ENCODE measurements at places on chromosomes 1 and 21.

- no peak for DNase-seq
These were observed 1.6 kb downstream of the COLGALT2 start for GRCh38 chr1:184035719-184036516.

- DNase-seq, result no peak
These were observed 73.6 kb downstream of the TBX15 start for GRCh38 chr1:118914379-118915161.

DNA sequence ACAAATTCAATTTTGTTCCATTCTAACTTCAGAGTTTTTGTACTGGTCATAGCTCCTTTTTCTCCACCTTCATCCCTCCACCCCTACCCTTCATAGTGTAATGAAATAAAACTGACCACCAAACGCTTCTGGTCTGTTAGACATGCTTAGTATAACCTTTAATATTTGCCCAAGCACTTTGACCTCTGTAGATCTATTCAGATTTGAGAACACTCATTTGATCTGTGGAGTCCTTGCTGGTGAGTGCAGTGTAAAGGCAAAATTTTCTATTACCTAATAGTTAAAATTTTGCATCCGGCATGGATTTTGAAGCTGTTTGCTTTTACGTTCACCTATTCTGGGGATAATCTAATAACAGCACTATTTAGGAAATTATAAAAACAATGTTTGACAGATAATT is 41.2 kb downstream of the TMEM200B start:
- no peak for DNase-seq

- DNase-seq, result no peak
These were observed 892.3 kb downstream of the LTN1 start for GRCh38 chr21:28100366-28100765.

GRCh38 chr1:159838715-159839114 is 12.0 kb downstream of the SLAMF8 start:
- peak; percentile 30 for DNase-seq

GRCh38 chr1:235917267-235917811 is 50.6 kb upstream of the LYST start:
- peak; percentile 99 for DNase-seq

DNA sequence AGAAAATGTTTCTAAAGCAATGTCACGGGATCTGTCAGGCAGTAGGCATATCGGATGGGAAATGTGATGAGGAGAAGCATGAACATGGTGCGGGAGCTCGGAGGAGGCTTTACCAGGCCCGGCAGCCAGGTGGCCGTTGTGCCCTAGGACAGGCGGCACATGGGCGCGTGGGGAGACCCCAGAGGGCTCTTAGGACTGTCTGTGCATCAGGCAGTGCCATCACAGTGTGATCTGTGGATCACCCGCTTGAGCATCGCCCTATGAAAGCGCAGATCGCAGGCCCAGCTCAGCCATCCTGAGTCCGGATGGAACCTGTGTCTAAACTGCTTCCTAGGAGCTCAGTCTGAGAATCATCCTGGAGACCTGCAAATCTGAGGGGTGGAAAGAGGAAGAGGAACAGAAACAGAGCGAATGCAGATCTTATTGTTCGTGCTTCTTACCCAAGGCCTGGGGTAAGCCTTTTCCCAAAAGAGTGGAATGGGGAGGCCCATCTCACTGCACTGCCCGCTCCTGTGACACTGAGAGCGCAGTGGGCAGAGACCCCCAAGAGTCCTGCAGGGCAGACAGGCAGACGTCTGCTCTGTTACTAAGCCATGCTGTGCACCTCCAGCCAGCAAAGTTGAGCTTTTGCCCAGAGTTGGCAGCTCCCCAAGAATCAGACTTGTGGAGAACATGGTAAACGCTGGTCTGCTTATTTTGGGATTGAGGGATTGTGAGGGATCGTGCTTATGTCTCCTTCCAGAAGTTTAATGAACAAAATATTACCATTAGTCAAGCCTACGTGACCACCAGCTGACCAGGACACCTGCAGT is 251.0 kb downstream of the RHOU start:
- DNase-seq, result no peak

- DNase-seq, result peak; percentile 94
These were observed 25.3 kb downstream of the TMEM51 start for GRCh38 chr1:15178571-15179484.

DNA sequence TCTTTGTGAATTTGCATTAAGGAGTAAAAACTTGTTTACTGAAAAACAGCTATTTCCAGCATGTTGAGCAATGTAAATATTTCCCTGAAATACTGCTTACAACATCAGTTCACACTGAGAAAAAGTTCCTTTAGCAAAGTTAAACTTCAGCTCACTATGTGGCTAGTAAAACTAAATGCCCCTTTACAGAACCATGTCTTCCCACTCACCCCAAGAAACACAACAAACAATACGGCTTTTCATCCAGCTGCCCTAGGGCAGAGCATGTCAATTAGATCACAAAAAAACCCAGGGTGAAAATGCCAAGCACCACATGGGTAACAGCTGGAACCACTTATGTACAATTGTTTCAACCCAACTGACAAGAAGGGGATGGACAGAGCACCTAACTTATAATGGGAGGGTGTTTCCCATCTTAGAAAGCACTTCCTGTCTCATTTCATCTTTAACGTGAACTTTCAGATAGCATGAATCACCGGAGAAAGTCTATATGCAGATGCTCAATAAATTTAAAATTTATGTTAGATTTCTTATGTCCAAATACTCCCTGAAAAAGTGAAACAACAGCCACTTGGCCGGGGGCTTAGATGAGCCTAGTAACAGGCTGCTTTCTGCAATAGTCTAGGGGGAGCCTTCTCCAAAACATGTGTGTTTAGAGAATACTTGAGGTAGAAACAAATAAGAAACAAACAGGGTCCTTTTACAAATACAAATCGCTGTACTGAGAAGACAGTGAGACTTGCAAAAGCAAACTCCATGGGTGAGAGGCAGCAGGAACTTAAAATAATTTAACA is 6.6 kb downstream of the NID1 start:
- no peak for DNase-seq

- no peak for DNase-seq
These were observed at the start of gene RAP1GAP for GRCh38 chr1:21669258-21670058. Gene RAP1GAP (minus strand): TSS chr1:21669357. CDS start chr1:21620032, 49,325 bp downstream.

DNA sequence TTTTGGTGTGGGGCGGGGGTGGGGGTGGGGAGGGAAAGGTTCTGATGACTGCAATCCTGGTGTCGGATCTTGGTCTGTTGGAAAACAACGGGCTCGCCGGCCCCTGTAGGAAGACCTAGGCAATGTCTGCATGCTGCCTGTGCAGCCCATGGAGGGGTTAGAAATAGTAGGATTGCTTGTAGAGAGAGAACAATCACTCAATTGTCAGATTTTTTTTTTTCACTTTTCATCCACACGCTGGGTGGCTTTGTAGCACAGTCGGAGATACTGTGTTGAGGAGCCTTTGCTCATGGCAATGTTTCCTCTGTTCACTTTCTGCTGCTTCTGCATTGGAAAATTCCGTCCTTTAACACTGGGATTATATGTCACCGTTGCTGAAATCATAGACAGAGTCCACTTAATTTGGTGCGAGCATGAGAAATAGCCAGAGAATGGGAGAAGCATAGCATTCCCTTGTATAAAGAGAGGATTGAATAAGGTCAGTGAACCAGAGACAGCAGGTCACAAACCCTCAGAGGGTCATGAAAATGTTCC is 107.5 kb downstream of the MRPS6 start:
- DNase-seq, result no peak

DNA sequence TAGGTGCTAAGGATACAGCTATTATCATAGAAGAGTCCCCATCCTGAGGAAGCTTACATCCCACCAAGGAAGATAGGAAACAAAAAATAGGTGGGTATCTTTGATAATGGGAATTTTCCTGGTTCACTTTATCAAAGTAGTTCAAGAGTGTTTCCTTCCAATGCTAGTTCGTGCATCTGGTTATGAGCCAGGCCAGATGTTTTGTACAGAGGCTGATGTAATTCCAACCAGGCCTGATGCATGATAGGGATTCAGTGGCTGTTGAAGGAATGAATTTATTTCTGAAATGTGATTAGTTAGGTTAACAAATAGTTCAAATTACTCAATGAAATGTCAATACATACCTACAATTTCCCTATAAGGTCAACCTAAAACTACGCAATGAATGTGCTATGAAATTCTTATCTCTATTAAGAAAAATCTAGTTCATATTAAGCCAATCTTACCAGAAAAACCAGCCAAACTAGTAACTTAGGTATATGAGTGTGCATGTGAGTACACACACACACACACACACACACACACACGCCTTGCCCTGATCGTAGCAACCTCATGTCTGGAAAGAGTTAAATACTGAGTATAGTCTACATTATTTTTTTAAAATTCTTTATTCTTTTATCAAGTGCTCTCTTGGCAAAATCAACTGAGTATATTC is 9.5 kb upstream of the ZBTB18 start:
- DNase-seq, result no peak

DNA sequence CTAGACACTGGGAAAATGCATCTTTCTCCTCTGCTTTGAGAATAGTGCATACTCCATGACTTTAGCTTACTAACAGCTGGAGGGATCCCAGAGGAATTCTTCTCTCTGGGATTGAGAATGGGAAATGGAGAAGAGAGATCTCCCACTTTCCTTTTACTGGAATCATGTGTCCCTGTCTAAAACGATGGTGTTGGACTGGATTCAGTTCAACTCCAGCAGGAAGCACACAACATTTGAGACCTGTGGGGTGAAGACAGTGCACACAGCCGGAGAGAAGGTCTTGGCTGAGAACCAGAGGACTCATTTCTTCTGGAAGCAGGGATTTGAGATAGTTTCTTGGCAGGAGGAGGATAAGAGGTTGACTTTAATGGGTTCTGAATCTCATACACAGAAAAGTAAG is 58.7 kb downstream of the TRABD2B start:
- DNase-seq, result no peak

GRCh38 chr1:234608911-234609690 is 877 bp downstream of the IRF2BP2 start:
- DNase-seq, result peak; percentile 45

- DNase-seq, result peak; percentile 54
These were observed 13.2 kb downstream of the QSOX1 start for GRCh38 chr1:180167721-180168467.

DNA sequence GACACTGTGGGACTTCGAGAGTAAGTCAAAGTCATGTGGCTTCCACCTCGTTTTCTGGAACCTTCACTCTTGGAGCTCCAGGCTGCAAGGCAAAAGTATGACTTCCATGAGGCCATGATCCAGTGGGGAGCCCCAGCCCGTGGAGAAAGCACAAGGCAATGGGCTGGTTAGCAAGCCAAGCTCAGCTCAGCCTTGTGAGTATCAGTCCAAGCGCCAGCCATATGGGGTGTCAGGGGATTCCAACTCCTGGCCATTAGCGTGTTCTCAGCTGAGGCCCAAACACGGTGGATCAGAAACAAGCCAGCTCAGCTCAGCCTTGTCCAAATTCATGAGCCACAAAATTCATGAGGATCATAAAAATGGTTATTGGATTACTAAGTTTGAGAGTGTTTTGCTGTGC is 261.0 kb downstream of the RHOU start:
- DNase-seq, result no peak

DNA sequence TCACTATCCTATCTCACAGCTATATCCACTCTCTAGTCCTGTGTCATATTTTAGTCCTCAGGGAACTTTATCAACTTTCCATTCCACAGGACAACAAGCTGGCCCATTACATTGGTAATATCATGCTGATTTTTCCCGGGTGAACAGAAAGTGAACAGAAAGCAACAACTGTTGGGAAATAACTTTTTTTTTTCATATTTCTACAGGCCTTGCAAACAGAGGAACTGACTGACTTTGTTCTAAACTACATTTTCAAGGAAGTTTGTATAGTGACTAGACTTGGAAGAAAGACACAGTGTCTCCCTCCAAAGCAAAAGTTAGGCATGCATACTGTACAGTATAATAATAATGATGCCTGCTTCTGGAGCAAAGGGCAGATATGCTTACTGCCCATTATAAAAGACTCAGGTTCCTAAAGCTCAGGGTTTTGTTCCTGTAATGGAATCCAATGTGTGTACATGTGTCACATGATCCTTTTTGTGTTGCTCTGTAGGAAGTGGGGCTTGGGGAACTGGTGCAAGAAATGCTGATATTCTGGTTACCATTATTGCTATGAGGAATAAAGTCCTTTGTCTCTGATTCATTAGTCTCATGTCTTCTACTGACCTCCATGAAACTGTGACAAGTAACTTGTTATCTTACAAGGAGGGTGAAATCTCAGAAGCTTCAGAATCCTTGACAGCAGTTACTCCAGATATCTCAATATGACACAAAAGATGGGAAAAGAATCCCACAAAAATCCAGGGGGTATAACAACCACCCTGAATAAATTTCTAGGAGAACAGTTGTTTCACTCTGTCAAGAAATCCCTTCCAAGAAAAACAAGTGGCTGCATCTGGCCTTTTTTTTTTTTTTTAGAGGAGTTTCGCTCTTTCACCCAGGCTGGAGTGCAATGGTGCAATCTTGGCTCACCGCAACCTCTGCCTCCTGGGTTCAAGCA is 17.7 kb upstream of the NTPCR start:
- no peak for DNase-seq

GRCh38 chr1:179153217-179153616 is 71.3 kb downstream of the TOR3A start:
- no peak for DNase-seq

DNA sequence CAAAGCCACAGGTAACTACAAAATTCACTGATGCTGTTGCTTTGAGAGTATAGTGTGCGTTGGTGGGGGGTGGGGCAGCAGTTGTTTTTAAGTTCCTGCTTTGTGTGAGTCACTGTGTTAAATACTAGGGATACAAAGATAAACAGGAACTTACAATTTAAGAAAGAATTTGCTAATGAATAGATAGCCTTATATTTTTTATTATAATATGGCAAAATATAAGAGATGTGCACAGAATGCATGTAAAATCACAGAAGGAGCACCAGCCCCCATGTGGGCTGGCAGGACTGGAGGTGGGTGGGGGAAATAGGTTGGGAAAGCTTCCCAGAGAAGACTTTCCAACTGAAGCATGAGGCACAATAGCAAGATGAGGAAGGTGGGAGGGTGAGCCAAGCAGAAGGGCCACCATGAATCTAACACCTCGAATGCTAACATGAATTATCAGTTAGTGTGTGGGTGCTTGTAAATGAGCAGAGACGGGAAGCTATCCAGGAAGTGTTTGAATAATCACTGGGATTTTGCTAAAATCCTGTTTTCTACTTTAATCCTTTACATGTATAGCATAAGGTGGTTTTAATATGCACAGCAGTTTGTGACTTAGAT is 57.0 kb upstream of the RAVER2 start:
- peak; percentile 65 for DNase-seq

DNA sequence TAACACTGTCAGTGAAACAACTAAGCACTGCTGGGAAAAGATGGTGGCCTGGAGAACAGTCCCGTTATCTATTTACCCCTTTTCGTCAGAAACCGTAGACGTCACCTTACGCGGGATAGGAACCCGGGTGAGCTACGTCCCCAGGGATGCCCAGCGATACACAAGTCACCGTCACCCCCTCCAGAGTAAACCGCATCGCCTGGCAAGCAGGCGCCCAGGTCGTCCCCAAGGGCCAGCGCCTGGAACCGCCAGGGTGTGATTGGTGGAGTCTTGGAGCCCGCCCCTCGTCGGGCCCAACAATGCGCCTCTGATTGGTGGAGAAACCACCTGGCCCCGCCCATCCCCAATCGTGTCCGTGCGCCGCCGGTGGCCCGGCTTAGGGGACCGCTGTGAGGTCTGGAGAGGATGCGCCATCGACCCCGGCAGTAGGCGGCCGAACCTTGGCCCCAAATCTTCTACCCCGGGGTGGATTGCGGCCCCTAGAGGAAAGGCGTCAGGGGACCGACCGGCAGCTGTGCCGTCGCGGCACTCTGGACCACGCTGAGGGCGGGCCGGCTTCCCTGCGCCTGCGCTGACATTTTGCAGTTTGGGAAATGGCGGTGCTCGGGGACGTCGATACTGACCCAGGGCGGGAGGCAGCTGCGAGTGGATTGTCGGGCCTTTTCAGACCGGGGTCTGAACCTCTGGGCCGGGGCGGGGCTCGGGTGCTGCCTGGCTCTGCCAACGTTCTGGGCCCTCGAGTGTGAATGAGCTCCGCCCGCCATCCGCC is 34.4 kb downstream of the SLC2A1 start:
- peak; percentile 65 for DNase-seq
